ENCODE measurements at places on chromosomes 4 and X.

GRCh38 chr4:165381821-165382373 is 3.1 kb downstream of the CPE start:
- DNase-seq = no peak

GRCh38 chr4:164550989-164551712 is 202.8 kb upstream of the SMIM31 start:
- no peak for DNase-seq

- no peak for DNase-seq
Measured at GRCh38 chr4:159006202-159006601, 96.7 kb upstream of the RAPGEF2 start.

GRCh38 chrX:153520287-153520917 is 3.0 kb downstream of the ATP2B3 start:
- DNase-seq = no peak

GRCh38 chrX:119518371-119518770 is 46.8 kb downstream of the STEEP1 start:
- no peak for DNase-seq

- DNase-seq = no peak
Measured at GRCh38 chr4:70372760-70373159, 10.2 kb upstream of the SMR3B start.

- DNase-seq = no peak
Measured at GRCh38 chr4:38764277-38764676, 18.5 kb downstream of the TLR10 start.

DNA sequence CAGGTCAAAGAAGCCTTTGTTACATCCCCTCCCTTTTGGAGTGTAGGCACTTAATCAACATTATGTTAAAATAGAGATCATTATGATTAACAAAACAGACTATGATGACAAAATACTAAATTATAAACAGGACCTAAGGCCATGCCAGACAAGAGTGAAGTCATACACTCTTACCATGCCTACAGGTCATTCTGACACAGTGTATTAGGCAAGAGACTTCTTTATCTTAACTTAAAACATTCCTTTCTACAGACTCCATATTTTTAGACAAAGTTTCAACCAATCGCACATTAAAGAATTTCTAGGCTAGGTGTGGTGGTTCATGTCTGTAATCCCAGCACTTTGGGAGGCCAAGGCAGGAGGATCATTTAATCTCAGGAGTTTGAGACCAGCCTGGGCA is 128.6 kb upstream of the SLC34A2 start:
- no peak for DNase-seq

DNA sequence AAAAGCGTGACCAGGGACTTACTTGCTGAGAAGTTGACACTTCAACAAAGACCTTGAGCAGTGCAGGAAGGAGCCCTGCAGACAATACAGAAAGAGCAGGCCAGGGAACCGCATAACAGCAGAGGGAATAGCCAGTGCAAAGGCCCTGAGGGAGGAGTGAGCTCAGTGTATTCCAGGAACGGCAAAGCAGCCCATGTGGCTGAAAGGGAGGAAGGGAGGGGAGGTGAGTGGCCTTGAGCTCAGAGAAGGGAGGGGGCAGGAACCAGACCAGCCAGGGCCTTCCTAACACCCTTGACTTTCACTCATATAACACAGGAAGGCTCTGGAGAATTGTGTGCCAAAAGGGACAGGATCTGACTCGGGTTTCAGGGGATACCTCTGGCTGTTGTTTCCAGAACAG is 112.2 kb downstream of the BCOR start:
- DNase-seq = no peak

DNA sequence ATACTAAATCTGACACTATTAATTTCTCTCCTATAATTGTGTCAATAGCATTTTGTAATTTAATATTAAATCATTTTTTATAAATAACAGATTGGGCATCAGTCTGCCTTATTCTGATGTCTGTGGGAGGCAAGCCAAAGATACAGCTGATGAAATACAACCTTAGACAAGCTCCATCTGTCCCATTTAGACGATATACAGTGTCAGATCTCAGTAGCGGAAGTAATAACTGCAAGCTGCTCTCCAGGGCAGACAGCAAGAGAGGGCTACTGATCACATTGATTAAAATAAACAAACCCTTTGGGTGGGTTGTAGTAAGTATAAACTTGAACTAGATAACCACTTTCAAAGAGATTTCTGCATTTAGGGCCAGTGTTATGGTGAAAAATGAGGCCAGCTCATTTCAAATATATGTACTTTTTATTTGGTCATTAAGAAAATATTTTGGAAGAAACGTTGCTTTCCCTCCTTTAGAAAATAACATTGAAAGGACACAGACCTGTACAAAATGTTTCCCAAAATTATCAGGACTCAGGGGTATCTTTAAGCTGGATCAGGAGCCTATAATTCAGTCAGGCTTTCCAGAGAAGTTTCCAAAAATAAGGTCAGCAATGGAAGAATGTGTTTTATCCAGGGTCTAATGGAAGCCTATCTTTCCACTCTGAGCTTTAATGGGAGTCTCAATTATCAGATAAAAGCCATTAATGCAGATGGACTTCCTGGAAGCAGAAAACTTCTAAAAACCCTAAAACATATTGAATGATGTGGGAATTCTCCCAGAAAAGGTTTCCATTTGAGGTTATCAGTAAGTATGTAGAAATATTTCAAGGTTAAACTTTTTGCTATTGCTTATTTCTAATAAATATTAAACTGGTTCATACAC is 1028.8 kb upstream of the IGFBP7 start:
- DNase-seq = peak; percentile 11

GRCh38 chr4:148366251-148366650 is 76.0 kb downstream of the NR3C2 start:
- no peak for DNase-seq
